NCI-H1105 treated with DMSO at 0.1 percent for 48 hours (cell line): ENCODE measurements at places on chromosomes 4 and X.

DNA sequence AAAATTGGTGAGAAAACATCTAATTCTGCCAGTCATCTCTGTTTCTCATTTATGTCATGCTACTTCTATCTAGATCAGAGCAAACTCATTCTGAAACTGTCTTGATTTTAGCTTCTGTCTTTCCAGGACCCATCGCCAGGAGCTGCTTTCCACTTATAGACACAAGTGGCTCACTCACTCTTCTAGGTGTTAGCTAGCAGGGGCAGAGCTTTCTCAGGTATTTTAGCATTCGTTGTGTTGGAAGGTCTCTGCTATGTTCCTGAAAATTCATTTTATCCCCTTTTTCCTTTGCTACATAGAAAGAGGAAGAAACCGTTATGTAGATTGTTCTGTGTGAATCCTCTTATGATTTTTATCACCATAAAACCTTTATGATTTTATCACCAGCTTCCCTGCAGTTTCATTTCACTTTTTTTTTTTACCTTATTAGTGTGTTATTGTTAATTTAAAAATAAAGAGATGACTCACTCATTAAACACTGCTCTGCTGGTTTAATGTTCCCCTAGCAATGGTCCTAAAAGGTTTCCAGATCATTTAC lies 246.6 kb upstream of the AADAT start:
- no peak for DNase-seq

DNA sequence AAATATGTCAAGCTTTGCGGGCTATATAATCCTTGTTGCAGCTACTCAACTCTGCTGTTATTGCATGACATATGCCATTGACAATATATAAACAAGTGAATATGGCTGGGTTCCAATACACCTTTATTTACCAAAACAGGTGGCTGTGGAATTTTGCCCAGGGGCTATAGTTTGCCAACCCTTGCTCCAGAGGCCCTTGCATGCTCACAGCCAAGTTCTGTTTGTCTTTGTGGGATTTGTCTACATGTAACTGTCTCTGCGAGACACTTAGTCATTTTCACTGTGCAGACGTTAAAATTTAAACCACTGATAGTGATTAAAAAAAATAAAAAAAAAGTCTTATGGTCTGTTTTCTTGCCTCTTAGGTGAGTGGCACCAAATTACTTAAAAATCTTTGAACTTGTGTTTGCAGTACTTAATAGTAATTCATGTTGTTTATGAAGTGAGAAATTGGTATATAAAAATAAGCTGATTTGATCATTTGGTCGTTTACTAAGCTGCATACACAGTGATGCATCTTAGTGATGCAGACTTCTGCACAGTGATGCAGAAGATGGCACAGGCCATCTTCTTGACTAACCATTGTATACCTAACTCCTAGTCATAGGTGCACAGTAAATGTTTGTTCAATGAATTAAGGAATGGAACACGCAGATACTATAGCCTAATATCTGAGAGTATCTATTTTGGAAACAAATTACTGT lies 170.9 kb downstream of the FRMPD4 start:
- peak; percentile 33 for DNase-seq

DNA sequence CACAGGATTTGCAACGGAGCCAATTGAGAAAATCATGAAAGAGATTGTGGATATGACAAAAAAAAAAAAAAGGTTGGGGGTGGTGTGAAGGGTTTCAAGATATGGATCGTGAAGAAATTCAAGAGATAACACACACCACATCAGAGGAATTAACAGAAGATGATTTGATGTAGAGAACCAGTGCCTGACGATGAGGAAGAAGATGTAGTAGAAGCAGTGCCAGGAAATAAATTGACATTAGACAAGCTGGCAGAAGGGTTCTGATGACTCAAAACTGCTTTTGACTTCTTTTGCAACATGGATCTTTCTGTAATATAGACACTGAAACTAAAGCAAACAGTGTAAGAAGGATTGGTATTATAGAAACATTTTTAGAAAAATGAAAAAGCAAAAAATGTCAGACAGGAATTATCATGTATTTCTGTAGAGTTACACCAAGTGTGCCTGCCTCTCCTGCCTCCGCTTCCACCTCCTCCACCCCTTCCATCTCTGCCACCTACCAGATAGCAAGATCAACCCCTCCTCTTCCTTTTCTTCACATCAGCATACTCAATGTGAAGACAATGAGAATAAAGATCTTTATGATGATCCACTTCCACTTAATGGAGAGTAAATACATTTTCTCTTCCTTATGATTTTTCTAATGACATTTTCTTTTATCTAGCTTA lies 127.5 kb upstream of the OTUD4 start:
- no peak for DNase-seq

DNA sequence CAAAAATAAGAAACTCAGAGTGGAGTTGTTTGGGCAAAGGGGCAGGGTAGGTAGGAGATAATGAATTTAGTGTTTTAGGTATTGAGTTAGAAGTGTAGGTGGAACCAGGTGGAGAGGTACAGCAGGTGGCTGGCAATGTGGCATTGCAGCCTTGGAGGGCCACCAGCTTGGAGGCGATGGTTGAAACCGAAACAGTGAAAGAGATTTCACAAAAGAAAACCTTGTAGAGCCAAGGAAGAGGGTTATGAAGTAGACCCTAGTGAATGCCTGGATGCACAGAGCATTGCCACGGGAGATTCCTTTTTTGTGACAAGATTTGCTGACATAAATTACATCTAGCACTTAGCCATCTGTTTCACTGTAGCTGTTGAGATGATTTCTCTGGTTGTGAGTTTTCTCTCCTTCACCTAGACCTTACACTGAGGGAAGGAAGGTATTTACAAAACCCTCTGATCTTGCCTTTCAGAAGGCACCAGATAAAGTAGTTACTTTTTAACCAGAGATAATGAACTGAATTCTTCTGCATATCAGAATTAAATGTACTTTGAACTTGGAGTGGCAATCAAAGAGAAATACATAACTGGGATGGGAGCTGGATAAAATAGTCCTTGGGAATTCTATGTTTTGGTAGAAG lies 104.1 kb upstream of the CASK start:
- DNase-seq = no peak
